ENCODE measurements at places on chromosomes 4 and X.

DNA sequence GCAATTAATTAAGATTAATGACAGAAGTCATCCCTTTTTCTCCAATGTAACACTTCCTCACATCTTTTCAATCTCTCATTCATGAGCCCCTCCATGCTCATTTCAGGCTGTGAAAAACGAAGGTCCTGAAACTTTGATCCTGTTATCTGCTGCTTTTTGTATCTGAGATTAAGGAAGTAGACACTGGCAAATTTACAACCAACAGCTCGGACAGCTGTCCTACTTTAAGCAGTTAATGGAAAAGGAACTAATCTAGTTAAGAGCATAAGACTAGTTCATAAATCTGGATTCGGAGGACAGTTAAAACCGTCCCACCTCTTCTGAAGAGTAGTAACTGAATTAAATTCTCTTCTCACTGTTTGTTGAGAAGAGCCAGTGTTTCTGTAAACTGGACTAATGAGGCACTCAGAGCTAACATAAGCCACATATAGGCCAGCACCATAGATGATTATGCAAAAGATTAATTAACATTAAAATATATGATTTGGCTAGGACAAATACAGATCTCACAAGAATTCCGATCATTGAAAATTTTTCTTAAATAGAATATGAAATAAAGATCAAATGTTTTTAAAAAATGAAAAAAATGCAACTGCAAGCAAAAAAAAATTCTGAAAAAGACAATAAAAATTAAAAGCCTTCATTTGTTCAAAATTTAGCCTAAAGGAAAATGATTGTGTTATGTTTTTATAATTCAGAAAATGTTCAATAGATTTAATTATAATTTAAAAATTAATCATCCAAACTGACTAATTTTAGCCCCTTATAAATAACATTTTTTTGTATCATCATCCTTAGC is 114.4 kb downstream of the ANTXR2 start:
- DNase-seq: no peak

DNA sequence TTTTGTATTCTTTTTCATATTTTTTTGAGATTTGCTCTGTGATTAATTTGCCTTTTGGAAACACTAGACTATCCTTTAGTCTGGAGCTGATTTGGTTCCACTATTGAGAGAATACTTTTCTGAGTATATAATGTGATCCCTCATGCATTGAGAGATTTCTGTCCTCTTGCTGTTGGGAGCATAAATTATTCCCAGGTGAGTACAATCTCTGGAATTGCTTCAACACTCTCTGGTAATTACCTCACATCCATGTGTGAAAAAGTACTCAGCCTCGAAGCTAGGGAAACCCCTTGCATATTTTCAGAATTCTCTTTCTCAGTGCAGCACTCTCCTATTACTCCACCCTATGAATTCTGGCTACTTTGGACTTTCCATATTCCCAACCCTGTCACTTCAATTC is 550.0 kb downstream of the RAPGEF2 start:
- no peak for DNase-seq

DNA sequence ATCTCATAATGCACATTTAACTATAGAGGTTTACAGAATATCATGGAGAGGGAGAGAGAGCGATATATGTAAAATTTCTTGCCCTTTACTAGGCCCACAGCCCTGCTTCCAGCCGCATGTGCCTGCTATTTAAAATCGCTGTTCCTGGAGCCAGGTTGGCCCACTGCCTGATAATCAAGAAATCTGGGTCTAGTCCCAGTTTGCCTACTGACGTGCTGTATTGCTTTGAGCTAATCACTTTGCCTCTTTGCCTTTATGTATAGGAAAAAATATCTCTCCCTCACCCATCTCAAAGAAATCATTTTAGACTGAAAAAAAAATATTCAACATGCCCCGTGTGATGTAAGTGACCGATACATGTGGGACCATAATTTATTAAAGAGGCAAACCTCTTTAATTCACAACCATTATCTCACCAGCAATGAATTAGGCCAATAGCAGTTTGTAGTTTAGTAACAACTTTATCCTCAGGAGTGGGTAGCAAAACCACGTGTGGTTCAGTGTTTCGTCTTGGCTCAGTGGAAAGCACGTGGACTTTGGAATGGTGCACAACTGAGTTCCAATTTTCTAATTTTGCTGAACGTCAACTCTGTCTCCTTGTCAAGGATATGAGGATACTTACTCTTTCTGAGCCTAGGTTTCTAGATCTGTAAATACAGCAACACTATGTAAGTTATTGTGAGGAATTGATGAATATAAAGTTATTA is 62.6 kb downstream of the GRXCR1 start:
- DNase-seq: no peak

DNA sequence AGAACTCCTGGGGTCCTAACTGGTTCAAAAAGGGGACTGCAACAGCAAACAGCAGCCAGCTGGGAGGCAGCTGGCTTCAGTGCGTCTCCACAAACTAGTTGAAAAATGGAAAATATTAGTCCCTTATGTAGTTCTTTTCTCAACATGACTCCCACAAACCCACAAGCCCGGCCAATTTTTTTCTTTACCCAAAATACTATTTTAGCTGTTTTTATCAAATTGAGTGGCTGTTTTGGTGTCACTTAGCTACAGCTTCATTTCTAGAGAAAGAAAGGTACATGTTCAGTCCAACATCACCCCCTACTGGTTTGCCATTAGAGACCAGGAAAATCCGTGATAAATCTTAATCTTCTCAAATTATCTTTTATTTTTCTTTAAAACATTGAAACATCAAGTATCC is 97.2 kb downstream of the GUCY2F start:
- DNase-seq: peak; percentile 30

GRCh38 chrX:140817943-140818342 is 108.4 kb downstream of the LINC00632 start:
- no peak for DNase-seq

DNA sequence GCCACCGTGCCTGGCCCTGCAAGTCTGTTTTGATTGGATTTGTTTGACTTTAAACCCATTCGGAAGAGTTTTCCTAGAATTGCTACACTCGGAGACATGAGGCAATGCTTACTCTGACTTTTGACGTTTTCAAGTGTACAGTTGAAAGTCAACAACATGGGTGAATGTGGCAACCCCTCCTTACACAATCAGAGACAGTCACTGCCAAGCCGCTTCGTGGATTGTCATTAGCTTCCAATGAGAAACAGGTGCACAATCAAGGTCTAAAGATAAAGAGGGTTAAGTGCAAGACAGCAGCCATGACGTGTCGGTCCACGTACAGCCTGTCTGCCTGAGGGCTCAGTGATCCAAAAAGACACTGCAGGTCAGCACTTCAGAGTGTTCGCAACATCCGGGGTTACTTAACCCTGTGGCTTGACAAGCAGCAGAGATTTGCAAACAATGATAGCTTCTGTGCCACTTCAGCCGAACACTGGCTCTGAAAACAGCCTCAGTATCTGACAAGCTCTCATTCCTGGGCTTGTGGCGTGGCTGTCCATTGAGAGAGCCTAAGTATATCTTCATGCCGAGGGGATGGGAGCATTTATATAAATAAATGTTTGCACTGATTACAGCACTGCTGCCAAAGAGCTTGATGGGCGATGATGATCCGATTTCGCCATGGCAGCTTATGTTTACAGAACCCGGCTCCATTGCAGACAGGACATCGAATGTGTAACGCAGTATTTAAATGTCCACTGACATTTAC is 180.0 kb downstream of the DHRSX start:
- no peak for DNase-seq

DNA sequence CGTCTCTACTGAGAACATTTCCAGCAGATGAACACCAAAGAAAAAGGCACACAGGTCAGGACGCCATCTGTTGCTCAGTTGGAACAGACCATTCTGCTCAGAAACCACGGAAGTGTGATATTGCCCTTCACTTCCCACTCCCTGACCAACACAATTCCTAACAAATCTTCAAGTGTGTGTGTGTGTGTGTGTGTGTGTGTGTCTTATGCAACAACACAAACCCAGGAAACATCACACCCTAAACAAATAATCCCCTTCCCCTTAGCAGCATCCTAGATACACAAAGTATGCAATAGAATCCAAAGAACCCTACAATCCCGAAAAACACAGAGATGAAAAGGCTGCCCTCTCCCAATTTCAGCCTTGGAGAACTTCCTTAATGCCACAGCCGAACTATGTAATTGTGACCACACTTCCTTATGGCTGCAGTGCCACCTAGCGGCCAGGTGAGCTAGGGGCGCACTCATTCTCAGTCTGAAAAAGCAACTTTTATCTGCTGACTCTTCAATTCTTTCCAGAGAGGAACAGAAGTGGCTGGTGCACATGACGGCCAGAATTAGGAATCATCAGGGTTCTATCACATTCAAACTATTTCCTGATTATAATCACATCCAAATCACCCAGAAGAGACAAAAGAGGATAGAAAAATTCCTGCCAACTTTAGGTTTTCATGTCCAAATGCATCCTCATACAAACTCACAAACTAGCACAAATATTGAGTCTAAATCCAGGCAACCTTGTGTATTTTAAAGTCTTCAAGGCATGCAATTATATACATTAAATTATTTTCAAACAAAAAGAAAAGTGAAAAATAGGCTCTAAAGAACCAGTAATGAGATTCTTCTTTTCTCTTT is 164.9 kb downstream of the DHX15 start:
- peak; percentile 28 for DNase-seq

GRCh38 chrX:10015723-10016518 is 48.8 kb downstream of the CLDN34 start:
- no peak for DNase-seq

- no peak for DNase-seq
Observed at GRCh38 chr4:154078504-154079350, 289.8 kb upstream of the SFRP2 start.

DNA sequence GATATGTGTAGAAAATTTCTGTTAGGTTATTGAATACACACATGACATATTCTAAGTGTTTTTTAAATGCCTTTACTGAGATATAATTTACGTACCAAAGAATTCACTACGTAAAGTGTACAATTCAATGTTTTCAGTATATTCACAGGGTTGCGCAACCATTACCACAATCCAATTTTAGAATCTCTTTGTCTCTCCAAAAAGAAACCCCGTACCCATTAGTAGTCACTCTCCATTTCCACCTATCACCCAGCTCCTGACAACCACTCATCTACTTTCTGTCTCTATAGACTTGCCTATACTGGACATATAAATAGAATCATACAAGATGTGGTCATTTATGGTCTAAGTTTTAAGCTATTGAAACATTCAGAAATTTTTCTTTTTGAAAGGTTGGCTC is 53.0 kb upstream of the FBXW7 start:
- no peak for DNase-seq

DNA sequence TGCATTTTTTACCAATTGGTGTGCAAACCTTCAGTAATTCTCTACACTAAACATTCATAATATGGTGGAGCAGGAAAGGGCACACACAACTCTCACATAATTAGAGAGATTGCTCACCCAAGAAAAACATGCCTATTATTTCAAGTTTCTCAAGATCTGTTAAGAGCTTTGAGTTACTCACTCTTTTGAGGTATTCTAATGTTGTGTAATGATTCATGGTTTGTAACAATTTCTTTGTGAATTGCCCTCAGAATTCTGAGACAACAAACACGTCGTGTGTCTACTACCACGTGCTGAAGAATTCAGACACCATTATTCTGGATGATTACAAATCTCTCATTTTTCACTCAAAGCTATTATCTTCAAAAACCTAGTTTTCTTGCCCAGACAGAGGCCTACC is 82.8 kb downstream of the PDGFC start:
- DNase-seq: no peak

GRCh38 chrX:121876305-121876704 is 828.9 kb downstream of the GLUD2 start:
- no peak for DNase-seq

DNA sequence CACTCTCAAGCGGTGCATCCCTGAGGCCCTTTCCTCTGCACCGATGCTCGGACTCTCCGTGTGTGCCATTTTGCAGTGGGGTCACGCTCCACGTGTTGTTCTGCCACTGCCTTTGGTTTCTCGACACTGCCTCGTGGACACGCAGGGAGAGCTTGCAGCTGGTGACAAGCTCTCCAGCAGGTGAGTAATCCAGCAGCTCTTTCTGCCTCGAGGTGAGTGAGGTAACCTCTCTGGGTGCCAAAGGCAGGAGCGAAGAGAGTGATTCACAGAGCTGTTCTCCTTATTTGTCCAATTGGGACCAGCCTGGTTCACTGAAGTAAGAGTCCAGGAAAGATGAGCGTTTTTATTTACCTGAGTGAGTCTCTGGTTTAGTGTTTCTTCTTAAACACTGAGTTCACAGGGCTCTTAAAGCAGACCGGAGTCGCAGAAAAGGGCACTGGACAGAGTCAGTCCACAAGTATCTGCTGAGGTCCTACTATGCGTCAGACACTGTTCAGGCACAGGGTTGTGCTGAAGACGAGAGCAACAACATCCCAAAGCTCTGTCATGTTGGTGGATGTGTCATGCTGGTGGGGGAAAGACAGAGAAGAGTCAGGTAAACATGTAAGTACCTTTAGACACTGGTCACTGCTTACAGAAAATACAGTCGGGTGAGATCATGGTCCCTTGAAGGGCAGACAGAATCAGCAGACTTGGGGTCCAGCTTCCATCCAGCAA is 61.8 kb downstream of the FHDC1 start:
- DNase-seq: no peak

GRCh38 chrX:87900320-87900908 is 382.8 kb downstream of the KLHL4 start:
- no peak for DNase-seq

GRCh38 chr4:16431866-16432265 is 205.6 kb upstream of the TAPT1 start:
- no peak for DNase-seq

- DNase-seq: no peak
Observed at GRCh38 chr4:173448608-173449379, 49.9 kb upstream of the SCRG1 start.

DNA sequence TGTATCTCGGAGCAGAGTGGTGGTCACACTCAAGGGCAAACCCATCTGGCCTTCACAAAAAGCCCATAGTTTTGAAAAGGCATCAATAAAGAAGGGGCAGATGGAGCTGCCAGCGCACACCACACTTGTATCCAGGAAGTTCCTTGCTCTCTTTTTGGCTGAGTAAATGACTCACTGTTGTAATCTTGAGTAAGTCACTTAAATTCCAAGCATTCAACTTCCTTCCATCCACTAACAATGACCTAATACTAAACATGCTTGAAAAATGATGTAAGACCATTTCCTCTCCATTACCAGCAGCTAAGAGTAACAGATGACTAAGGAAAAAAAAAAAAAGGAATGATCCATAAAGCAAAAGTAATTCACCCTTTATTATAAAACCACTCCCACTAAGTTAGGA is 32.4 kb upstream of the MYOZ2 start:
- DNase-seq: no peak

GRCh38 chrX:78329486-78329885 is 2.1 kb upstream of the CYSLTR1 start:
- DNase-seq: no peak

GRCh38 chr4:141133999-141134995 is 1.0 kb upstream of the RNF150 start:
- DNase-seq: no peak

- DNase-seq: no peak
Observed at GRCh38 chrX:11259437-11259836, 33.8 kb upstream of the AMELX start.

- DNase-seq: no peak
Observed at GRCh38 chr4:16162891-16163290, 63.4 kb downstream of the TAPT1 start.
